ENCODE measurements at places on chromosomes 3 and 15.

DNA sequence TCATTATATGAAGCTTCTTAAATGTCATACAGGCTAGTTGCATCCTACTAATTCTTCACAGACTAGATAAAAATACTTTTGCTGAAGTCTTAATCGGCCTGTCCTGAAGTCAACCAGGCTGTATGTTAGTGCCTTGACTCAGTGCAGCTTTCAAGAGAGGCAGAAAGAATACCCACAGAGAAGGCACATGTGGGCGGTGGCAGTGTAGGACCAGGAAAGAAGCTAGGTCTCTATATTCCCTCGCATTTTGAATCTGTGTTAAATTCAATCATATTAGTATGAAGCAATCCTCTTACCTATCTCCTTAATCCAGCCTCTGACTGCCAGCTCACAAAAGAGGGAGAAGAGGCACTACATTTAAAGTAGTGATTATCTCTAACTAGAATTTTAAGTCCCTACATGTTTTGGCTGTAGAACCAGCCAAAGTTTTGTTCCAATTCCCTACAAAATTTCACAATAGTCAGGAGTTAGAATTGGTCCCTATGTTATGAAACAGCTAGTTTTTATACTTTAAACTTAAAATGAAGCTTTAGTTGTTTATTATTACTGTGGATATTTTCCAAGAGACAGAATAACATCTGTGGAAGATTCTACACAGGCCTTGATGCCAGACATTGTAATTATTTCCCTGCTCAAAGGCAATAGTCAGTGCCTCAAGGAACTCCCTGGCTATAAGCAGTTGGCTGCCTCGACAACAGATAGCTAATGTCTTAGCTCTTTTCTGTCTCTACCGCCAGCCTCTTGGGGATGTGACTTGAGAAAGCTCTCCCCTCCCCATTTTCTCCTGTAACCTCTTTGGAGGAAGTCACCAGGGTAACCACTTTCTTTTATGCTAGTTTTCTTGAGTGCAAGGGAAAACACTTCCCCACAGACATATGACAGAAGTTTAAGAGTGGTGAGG, 31.9 kb downstream of the CRTC3 start:
- DNase-seq, result no peak

- no peak for DNase-seq
Measured at GRCh38 chr3:12522721-12523120, 22.6 kb downstream of the MKRN2OS start.

DNA sequence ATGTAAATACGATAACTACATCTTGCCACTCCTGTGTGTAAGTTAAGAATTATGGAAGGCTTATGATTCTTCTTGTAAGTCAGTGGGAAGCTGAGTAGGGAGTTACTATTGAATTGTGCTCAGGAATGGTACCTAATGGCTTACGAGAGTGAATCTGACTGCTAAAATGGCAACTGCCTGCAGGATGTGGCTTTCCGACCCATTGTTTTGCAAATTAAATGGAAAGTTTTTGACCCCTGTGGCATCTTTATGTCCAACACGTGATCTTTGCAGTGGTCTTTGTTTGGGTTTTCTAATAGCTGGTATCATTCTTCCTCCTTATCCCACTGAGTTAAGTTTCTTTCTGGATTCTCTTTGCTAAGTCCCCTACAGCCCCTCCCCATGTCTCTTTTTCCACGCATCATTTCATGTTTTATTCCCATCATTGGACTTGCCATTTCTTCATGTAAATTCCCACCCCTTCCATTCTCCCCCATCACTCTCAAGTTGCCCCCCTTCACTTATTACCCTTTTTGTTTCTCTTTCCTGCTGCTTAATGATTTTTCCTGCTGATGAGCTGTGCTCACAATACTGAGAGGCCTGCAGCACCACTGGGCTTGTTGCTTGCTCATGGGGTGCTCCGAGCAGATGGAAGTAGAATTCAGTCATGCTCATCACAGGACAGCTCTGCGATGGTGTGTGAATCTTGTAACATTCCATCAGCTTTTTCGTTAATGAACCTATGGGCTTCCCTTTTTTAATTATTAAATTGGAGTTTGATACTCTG, 428.2 kb upstream of the IL12A start:
- no peak for DNase-seq

DNA sequence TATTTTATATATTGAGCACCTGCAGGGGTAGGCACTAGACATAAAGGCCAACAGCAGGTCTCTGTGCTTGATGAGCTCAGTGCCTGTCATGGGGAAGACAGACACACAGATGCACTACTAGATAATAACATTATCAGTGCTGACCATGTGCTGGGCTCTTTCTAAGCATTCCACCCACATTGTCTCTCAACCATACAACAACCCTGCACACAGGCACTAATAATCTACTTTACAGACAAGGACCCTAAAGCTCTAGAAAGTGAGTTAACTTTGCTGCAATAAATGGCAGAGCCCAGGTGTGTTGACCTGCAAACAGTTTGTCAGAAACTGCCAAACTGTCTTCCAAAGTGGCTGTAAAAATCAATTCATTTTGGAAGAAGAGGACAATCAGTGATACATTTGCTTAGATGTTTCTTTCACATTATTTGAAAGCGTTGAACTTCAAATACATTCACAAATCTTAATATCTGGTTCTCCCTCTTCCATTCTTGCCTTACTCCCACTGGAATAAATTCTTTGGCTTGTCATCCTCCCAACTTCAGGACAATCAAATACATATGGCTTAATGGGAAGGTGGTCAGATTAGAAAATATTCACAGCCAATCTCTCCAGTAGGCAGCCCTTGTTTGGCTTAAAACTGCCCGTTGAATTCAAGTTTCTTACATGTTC, 11.0 kb upstream of the PP2D1 start:
- DNase-seq, result no peak

- no peak for DNase-seq
Measured at GRCh38 chr3:156688632-156689452, 14.5 kb downstream of the TIPARP start.

Measured in activated CD4-positive, alpha-beta T cell treated with anti-CD3 and anti-CD28 coated beads, Interleukin-2, Interleukin-6, amounts not matched to agents 100 ng/mL and 50 ng/mL, durations not matched to agents 16 hours and 8 hours (primary cell).